ENCODE measurements at places on chromosomes 4 and X.
A peak's percentile ranks its signal among the peaks of the same experiment; 100 is the strongest.

DNA sequence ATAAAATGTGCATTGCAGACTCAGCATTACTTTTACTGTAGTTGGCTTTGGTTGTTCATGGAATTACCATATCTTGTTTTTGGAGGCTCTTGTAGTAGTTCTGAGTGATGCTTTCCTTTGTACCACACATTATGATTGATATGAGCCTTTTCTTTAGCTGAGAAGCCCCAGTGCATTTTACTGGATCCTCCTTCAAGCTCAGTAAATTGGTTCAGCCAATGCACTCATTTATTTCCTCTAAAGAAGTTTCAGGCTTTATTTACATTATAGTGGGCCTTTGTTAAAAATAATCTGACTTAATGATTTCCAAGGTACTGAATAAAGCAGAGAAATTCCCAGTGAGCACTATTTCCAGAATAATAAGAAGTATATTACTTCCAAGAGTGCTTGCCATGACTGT, 21.8 kb downstream of the UPRT start:
- no peak for DNase-seq

DNA sequence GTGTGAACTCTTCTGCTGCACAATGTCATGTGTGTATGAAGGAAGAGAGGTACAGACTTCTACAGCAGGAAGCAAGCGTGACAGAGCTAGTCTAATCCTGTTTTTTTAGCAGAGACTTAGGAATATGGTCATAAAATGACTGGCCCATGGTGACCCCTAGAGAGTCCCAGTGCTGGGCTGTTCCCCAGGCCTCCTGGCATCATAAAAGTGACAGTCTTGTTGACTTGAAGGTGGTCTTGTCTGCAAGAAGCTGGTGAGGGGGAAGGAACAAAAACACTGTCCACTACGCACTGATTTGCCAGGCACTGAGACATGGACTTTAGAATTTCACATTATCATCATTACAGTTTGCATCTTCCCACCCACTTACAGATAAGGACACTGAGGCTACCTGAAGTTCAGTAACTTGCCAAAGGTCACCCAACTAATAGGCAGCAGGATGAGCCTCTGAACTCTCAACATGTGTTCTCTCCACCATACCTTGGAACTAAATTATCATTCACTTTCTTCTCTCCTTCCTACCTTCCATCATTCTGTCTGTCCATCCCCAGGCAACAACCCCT, 63.0 kb downstream of the HADH start:
- DNase-seq, result no peak

GRCh38 chrX:50586407-50586806, 115.8 kb upstream of the DGKK start:
- no peak for DNase-seq

DNA sequence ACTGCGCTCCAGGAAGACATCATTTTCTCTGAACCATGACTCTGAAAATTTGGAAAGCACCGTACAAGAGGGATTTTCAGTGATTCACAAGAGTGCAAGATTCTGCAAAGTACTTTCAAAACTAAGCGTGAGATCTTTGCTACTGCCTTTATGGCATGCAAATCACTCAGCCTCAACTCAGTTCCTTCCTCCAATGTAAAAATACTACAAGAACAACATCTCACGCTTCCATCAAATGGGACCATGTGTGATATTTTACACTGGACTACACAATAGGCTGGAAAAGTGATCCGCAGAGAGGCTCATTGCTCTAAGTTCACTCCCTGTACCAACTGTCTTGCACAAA, 674 bp upstream of the IL15 start:
- DNase-seq, result no peak

DNA sequence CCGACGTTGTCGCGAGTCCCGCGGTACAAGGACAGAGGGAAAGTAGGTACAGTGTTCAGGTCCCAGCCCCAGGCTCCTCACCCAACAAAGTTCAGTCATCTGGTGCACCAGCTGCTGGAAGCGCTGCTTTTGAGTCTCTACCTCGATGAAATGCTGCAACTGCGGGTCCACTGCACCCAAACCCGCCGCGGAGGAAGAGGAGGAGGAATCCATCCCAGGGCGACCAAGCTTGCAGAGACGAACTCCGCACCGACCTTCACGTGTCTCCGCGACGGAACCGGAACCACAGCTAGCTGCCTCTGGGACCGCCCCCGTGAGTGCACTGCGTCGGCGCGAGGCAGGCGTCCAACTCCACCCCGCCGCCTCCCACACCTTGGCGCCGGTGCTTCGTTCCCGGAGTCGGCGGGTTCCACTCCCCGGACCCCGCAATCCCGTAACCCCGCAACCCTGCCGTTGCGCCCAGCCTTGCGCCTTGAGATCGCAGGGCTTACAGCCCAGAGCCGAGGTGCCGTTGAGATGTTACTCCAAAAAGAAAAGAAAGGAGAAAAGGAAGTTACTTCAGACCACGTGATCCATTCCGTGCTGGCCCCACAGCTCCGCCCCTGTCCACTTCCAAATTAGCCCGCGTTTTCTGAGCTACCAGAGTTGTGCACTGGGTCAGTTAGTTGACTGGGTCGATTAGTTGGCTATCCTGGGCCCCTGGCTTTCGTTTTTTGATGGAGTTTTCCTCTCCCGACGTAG, at the start of gene TIMM8A:
Gene TIMM8A, minus strand, starts transcription at position 291 of the 741 bp plus-strand sequence. Its CDS starts 78 bp downstream, at position 213.
- peak; percentile 67 for DNase-seq

- no peak for DNase-seq
These were observed 515.1 kb downstream of the TECRL start for GRCh38 chr4:63894161-63894560.

DNA sequence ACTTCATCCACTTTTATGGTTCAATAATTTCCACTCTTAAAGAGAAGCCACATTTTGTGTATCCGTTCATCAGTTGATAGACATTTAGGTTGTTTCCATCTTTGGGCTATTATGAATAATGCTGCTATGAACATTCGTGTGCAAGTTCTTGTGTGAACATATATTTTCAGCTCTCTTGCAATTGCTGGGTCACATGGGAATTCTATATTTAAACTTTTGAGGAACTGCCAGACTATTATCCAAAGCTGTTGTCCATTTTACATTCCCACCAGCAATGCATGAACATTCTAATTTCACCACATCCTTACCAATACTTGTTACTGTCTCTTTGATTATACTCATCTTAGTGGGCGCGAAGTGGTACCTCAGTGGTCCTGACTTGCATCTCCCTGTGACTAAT, 61.9 kb downstream of the NR3C2 start:
- DNase-seq, result no peak

DNA sequence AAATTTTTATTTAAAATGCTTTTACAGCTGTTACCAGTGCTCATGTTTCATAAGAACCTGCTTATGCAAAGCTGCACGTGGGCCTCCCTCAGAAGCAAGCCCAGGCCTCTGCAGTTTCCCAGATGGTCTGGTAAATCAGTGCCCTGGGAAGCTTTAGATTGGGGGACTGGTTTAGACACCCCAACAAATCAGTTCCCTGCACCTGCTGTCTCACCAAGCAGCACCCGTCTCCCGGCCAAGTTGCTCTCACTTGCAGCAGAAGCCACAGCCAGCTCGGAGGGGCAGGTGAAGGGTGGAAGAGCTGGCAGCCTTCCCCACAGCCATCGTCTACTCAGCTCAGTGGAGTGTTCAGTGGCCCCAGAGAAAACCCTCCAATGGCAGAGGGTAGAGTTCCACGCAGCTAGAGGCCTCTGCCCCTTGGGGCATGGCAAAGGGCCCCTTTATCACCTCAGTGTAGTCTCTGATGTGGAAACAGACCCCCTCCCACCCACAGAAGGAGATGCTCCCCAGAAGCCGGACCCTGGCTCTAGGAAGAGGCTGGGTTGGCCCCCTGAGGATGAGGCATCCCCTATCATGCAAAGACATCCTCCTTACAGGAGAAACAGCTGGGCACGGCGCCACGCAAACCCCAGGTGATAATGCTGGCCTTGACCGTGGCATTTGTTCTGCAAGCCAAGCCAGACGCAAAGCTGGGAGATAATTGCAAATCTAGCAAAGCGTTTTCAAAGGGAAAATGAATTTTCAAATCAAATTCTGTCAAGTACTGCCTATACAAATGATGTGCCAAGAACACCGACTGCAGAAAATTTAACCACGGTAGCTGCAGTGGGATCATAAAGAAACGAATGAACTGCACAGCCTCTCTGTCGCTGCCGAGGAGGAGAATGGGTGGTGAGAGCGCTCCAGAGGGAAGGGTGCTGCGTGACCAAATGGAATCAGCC, 51.9 kb downstream of the ZFYVE28 start:
- DNase-seq, result no peak

DNA sequence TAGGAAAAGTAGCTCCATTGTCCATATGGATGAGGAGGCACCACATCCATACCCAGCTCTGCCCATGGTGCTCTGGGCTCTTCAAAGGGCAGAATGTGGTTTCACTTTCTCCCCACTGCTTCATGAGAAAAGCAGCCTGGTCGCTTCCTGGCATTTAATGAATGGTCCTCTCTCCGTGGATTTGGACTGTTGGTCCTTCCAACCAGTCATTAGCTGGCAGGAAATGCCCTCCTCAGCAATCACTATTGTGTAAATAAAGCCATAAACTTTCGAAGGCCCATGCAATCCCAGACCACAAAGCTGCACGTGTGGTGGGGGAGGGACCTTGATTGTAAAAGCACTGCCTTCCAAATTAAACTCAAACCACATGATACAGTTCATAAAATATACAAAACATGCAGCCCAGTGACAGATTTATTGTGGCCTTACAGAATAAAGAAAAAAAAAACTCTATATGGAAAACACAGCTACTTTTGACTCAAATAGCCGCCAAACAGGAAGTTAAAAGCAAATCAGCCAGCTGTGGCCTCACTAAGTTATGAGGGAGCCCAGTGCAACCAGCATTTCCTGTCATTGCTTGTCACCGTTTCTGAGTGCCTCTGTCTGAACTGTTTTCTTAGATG, 8.1 kb downstream of the MBNL3 start:
- DNase-seq, result peak; percentile 35

- DNase-seq, result peak; percentile 80
These were observed 55.6 kb upstream of the RBM47 start for GRCh38 chr4:40685300-40685699.

GRCh38 chrX:153456161-153456560, 10.3 kb upstream of the TREX2 start:
- DNase-seq, result no peak

GRCh38 chrX:45164995-45165394, 35.7 kb downstream of the DIPK2B start:
- DNase-seq, result no peak

- no peak for DNase-seq
These were observed 143.8 kb downstream of the ANAPC10 start for GRCh38 chr4:144954230-144954629.

DNA sequence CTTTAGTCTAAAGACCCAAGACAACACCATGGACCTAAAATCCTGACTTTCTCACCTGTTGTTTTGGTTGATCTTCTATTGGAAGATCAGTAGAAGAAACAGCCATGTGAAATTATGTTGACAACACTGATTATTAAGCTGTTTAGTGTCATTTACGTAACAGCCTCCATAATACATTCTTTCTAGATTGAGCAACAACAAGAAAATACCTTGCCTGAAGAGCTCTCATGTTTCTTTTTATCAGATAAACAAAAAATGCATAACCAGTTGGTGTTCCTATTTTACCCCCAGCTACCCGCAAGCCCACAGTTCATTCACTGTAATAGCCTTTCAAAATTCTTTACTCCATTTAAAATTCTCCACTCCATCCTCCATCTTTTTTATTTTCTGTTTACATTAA, 20.5 kb downstream of the GPC4 start:
- no peak for DNase-seq

DNA sequence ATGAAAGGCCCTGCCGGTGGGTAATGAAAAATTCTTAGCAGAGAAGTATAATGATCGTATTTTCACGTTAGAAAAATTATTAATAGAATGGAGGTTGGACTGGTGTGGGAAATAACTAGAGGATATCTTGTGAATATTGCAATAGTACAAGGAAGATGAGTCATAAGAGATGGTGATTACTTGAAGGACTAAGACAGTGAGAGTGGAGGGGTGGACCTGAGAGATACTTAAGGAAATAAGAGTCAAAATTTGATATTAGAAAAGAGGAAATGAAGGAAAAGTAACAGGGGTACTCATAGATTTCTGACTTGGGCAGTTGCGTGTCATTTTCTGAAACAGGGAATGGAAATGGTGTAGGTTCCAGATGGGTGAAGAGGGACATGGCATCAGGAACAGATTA, 1.7 kb upstream of the USP53 start:
- peak; percentile 43 for DNase-seq

GRCh38 chr4:2923668-2924173, 39.5 kb downstream of the NOP14 start:
- no peak for DNase-seq

DNA sequence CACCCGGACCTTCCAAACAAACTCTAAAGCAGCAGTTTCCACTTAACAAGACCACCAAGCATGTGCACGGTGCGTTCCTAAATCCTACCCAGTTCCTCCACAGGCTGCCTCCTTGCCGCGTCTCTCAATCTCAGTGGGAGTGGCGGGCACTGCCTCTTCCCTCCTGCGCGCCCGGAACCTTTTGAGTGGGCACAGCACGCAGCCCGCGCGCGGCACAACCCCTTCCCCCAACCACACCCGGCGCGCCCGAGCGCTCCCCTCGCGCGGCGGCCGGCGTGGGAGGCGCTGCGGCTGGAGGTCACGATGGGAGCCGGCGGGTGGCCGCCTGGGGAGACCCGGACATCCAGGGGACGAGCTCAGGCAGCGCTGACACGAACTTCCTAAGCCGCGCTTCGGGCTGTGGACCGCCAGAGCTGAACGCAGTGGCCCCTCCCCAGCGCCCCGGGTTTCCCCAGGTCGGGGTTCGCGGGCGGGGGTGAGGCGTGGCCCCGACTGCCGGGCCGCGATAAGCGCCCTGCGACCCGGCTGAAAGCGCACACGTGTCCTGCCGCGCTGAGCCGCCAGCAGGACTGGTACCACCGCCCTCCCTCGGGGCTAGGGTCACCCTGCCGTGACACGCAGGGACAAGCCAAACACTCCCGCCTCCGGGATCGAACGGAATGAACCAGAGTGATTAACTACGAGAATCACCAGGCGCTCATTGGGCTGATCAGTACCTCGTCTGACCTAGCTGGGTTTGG, at the start of gene ABCG2:
Gene ABCG2, minus strand, starts transcription at position 151 of the 740 bp plus-strand sequence. CDS start 18,644 bp downstream, outside the sequence.
- peak; percentile 48 for DNase-seq

- DNase-seq, result peak; percentile 65
These were observed 21.9 kb upstream of the ANXA3 start for GRCh38 chr4:78529569-78530209.

DNA sequence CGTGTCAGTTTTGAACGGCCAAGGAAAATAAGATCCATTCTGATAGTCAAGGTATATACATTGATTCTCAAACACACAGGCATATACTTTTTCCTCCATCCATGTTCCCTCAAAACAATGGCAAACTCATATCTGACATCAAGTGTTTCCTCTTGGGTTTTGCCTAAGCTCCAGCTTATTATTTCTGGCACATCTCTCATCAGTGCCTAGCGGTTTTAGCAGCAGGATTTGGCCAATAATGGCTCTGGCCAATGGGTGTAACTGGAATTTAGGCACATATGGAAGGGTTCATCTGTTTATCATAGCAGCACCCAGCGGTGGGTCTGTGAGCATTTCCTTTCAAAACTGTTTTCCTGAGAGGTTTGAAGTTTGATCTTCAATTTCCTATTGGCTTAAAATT, 161.6 kb upstream of the TLL1 start:
- peak; percentile 19 for DNase-seq

GRCh38 chrX:2500803-2501558, at the start of the genes DHRSX and ZBED1:
TSS of gene DHRSX (minus strand) at chrX:2500976. CDS start at chrX:2500925, 51 bp downstream.
TSS of gene ZBED1 (minus strand) at chrX:2500976. CDS start at chrX:2490719, 10,257 bp downstream.
- peak; percentile 41 for DNase-seq

- peak; percentile 23 for DNase-seq
These were observed 32.5 kb downstream of the MAOA start for GRCh38 chrX:43688586-43688985.
